AG20443 (cell line): ENCODE measurements at places on chromosomes 4 and X.

DNA sequence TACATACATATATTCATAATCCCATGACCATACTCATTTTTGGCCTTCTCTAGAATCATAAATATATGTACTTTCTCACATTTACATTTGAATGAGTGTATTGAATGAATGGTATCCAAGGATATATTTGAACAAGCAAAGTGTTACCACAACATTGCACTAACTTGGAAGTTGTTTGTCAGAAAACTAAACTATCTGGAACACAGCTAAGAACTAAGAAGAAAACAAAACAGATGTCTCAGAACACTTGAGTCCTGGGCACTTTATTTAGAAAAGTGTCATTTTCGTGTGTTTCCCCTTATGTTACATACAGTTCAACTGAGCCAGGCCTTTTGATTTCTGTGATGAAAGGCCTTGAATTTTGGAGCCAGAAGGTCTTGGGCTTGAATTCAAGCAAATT lies 466.7 kb upstream of the FAT1 start:
- DNase-seq, result no peak

- DNase-seq, result no peak
Measured at GRCh38 chr4:117786566-117786965, 247.7 kb upstream of the NDST3 start.

- DNase-seq, result peak; percentile 21
Measured at GRCh38 chr4:118338981-118339765, 13.6 kb downstream of the PRSS12 start.

GRCh38 chr4:163665521-163666331 lies 171.2 kb downstream of the TMA16 start:
- DNase-seq, result no peak

DNA sequence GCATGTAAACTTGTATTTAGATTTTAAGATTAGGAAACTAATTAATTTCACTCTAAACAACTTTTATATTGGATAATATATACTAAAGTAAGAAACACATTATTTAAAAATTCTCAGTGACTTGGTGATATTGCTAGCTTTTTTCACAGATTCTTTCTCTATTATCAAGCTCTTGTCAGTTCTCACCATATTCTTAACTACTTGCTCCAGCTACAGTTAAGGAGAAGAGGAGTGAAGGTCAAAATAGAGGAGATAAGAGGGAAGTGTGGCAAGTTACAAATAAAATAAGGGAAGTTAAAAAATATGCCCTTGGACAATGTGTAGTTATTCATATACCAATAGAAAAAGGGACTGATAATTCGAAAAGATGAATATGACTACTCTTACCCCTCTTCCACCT lies 34.7 kb upstream of the NAF1 start:
- DNase-seq, result no peak

DNA sequence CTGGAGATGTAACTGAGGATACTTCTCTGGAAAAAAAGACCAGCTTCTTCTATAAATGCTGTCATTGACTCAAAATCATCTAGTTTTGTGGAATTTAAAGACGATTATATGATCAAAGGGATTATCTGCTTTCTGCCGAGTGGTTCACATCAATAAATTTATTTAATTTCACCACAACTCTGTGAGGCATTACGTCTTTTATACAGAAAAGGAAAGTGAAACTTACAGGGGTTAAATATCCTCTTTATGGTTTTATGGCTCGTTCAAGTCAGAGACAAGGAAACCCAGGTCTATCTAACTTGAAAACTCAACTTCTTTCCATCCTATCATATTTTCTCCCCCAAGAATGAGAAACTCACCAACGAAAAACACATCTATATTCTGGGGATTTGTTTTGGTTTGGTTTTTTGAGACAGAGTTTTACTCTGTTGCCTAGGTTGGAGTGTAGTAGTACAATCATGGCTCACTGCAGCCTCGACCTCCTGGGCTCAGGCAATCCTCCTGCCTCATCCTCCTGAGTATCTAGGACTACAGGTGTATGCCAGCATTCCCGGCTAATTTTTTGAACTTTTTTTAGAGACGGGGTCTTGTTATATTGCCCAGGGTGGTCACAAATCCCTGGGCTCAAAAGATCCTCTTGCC lies 377.9 kb upstream of the EMCN start:
- DNase-seq, result no peak

DNA sequence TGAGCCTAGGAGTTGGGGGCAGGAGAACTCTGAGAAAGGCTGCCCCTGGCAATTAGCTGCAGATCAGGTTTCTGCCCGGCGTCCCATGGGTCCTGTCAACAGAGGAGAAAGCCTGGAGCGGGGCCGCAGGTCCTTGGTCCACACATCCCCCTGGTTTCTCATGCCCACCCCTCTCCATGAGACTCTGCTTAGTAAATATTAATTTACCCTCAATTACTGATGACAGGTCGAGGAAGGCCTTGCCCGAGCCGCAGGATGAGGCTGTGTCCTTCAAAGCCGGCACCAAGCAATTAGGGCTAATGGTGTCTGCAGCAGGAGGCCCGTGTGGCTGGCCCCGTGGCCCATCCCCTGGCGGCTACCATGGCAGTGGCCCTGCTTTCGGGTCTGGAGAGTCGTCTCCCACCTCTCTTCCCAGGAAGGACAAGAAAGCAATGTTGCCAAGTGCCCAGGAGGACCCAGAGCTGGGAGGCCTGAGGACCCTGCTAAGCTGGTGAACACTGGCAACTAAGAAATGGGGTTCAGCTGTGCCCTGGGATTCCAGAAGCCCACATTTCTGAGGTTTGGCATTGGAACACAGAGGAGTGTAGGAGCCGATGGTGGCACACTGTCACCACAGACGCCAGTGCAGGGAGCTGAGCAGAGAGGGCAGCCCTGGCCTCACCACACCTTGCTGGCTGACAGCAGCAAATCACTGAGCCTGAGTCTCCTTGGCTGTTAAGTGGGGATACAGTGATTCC lies 114.6 kb downstream of the CPZ start:
- no peak for DNase-seq

GRCh38 chrX:118595501-118596042 lies 100.0 kb downstream of the DOCK11 start:
- DNase-seq, result no peak

- no peak for DNase-seq
Measured at GRCh38 chr4:87025614-87026041, 90.8 kb downstream of the AFF1 start.

DNA sequence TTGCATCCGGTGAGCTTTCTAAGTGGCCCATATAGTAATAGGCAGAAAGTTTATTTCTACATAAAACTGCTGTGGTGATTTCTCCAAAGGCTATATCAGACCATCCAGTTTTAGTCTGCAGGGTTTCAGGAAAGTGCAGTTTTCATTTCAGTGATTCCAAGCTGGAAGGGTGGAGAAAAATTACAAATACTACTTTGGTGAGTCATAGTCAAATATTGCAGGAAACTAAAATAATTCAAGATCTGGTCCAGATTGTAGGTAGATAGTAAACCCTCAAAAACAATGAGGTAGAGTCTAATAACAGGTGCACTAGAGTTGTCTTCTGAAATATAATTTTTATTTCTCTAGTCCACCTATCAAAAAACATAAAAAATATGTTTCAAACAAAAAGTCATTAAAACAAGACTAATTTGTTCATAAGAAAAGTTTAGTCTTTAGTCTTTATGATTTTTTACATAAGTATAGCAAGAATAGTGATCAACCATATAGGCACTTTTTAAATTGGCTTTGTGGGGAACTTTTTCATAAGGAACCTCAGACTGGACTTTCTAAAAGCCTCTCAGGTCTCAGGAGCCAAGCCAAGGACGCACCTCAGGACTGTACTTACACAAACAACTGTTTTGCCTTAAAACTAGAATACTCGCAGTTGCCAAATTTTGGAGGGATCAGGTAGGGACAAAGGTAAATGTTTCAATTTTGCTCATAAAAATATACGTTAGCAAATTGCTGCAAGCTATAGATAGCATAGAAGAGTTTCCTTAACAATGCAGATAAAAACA lies 101.8 kb upstream of the TLR3 start:
- DNase-seq, result peak; percentile 29

GRCh38 chr4:182554736-182555135 lies 311.5 kb downstream of the TENM3 start:
- peak; percentile 13 for DNase-seq

GRCh38 chrX:134660627-134661026 lies 2.4 kb upstream of the PLAC1 start:
- DNase-seq, result no peak

DNA sequence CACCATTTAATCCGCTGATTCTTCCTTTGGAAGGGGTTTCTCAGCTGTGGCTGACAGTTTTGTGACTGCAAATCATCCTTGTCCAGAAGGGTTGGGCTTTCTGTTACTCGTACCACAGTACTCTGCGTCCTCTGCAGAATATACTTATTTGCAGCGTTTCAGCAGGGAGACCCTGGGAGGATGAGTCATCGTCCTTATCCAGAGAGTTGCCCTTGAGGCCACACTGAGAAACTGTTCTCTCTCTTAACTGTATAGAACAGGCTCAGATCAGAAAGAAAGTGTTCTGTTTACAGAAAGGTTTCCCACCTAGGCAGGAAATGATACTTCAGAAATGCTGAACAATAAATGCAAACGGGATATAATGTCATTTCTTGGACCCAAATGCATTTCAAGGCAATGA lies 47.8 kb upstream of the DDX53 start:
- DNase-seq, result no peak

GRCh38 chr4:62591756-62592155 lies 1391.6 kb downstream of the ADGRL3 start:
- DNase-seq, result no peak

DNA sequence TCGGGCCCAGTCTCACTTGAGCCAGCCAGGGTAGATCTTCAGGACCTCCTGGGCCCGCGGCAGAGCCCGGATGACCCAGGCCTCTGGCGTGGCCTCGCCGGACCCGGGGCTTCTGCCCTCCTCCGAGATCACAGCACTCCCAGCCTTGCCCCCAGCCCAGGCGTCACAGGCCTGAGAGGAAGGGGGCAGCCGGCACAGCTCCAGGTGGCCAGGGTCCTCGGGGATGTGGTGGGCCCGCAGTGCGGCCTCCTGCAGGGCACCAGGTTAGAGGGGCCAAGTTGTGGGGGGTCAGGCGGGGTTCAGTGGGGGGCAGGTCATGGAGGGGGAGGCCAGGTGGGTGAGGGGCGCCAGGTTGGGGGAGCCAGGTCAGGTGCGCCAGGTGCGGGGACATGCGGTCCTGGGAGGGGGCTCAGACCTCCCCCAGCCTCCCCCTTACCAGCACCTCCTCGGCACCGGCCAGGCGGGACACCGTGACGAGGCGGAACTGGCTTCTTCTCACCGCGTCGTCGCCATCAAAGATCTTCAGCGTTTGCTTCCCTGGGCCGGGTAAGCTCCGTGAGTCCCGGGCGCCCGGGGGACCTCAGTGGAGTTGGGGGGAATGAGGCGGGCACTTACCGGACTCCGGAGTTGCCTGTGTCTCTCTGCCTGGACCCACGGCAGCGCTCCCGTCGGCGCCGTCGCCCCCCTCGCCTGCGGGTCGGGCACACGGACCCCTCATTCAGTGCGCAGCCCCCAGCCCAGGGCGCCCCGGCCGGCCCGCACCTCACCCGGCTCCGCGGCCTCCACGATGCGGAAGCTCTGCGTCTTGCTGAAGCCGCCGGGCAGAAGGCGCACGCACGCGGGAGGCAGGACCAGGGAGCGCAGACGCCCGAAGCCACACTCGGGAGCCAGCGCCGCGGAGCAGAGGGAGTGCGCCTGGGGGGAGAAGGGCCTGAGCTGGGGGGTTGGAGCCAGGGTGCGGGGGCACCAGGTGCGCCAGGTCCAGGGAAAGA lies 6.0 kb downstream of the DGKQ start:
- DNase-seq, result no peak

DNA sequence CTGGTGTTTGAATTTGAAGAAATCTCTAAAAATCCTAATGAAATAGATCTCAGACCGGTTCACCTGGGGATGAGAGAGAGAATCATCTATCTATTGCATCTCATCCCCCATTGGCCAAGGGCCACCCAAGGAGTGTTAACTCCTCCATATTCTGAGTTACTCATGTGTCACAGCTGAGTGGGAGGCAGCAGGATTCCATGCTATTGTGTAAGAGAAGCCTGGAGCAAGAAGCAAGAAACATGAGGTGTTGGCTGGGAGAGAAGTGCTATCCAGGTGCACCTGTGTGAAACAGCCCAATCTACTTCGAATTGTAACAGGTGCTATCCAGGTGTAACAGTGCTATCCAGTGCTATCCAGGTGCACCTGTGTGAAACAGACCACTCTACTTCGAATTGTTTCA lies 150.3 kb upstream of the MAOA start:
- no peak for DNase-seq

GRCh38 chr4:181646864-181647263 lies 596.3 kb upstream of the TENM3 start:
- DNase-seq, result no peak

DNA sequence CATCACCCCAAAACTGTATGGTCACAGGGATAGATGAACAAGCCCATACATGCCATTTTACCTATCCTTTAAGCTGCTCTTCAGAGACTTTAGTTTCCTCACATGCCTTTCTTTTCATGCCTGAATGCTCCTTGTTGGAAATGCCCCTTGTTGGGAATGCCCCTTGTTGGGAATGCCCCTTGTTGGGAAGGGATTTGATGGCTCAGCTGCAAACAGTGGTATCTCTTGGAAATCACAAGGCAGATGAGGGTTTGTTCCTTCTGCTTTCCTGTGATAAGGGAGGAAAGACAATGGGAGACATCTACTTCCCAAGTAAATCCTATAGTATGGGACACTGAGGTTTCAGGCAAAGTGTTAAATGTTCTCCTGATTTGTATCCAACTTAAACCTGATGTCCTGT lies 11.5 kb downstream of the CXCL2 start:
- no peak for DNase-seq

GRCh38 chr4:55931833-55932232 lies 16.9 kb upstream of the CEP135 start:
- peak; percentile 33 for DNase-seq

- DNase-seq, result no peak
Measured at GRCh38 chrX:111151764-111152163, 55.8 kb downstream of the PAK3 start.

DNA sequence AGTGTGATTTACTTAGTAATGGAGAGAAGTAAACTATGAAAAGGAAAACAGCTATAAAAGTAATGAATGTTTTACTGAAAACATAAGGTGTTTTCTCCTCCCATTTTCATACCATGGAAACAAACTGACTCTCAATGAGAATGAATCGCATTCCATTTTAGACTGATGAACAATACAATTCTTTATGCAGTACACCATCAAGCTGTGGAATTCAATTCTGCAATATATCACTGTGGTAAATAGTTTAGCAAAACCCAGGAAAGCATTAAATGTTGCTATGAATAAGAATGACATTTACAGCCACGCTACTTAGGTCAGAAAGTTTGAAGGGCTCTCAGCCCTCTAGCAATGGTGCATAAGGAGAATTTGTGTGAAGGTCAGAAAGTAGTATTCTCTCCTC lies 7.4 kb downstream of the DCAF8L2 start:
- DNase-seq, result no peak

DNA sequence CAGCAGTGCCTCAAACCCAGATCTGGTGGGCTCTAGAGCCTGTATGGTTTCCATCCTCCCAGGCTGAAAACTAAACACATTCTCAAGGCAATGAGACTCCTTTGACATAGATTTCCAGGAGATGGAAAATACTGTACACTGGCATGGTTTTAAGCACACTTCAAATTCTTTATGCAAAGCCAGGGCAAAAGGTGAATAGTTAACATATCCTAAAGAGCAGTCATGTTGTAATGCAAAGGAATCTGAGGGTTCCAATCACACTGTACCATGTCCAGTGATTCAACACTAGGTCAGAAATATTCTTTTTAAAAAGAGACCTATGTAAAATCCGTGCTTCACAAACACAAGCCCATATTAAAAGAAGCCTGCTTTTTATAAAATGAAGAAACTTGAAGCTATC lies 195.3 kb downstream of the QDPR start:
- DNase-seq, result no peak

GRCh38 chr4:95129031-95129430 lies 371.3 kb downstream of the BMPR1B start:
- no peak for DNase-seq
